IPS DF 6.9 (cell line): ENCODE measurements at places on chromosomes 6 and 20.
A peak's percentile ranks its signal among the peaks of the same experiment; 100 is the strongest.

DNA sequence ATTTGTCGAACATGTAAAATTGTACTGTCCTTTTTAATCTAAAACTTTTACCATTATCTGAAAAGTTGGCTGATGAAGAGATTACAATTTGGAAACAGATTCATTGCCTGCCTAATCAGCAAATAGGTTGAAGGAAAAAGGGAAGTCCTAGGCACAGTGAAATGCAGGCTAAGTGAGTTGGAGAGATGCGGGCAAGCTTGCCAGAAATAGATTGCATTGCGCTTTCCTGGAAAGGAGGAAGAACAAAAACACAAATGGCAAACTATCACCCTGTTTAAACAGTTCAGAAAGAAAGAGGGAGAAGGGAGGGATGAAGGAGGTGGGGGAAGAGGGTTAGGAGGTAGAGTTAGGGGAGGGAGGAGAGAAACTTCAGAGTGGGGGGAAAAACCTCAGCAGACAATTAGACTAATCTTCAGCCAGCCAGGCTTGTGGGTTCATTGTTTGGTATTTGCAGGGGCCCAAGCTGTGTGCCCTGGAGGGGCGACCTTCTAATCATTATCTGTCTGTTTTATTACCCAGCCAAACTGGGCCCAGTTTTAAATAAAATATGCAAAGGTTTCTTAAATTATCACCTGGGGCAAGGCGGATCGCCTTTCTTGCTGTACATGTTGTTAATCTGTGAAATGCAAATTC, 465.2 kb downstream of the TFAP2B start:
- no peak for DNase-seq

DNA sequence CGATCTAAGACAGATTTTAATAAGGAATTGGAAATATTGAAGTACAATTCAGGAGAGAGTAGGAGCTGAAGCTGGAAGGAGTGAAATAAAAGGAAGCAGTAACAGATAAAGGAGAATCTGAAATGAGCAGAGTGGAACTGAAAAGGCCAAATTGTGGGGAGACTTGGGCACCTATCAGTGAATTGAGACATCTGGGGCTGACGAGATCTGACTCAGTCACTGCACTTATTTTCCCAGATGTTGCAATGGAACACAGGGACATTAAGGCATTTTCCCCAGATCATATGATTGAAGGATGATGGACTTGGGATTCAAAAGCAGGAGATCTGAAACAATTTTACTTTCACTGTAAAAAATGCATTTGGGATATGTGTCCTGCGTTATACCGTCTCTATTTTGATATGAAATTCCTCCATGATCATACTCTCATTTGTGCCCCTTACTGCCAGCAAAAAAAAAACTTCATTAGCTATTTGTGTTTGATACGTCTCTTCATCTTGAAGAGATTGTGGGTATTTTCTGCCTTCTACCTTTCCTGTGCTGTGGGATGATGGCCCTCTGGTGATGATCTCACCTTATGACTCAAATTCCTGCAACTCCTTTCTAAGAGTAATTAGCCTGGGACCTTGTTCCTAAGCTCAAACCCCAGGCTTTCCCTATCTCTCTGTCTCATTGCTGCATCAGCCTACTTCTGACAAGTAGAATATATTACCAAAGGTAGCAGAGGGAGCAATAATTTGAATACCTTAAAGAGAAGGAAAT, 278.5 kb upstream of the MAN1A1 start:
- DNase-seq = no peak

DNA sequence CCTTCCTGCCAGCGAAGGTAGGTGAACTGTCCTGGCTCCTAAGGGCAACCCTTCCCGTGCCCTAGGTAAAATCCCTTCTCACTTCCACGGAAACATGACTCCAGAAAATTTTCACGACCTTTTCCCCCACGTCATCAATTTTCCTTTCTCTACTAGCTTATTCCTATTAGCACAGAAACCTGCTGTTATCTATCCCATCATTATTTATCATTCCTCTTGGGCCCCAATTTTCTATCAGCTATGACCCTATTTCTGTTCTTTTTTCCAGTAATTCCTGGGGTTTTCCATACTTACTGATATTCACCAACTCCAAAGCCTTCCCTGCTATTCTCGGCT, 23.8 kb upstream of the GCM1 start:
- DNase-seq = no peak

GRCh38 chr6:158067436-158068015, 85.9 kb downstream of the SYNJ2 start:
- no peak for DNase-seq

GRCh38 chr20:58235010-58235409, 6.6 kb upstream of the ANKRD60 start:
- no peak for DNase-seq

GRCh38 chr6:3835055-3835731, 14.0 kb upstream of the FAM50B start:
- DNase-seq = no peak

DNA sequence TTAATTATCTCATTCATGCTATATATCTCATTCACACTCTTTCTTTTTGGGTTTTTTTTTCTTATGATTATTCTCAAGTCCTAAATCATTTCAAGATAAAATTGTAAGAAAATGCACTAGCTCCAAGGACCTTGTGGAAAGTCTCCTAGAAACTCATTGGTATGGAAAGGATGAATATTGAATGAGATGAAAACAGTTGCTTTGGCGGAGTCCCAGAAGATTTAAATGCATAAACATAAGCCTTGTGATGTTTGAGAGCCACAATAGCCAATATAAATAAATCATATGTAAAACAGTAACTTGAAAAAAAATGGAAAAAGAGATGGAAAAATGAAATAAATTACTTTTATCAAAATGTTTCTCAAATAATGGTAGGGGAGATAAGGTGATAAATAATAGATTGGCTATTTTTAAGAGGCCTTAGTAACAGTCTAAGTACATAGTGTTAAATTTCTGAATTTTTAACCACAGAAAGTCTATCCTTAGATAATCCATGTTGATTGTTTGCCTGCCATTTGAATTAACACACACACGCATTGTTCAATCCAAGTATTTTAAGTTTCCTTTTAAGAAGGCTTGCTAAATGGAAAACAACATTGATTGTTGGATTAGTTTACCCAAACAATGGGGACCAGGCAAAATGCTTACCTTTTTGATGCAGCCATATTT, 81.1 kb upstream of the CD2AP start:
- DNase-seq = no peak

DNA sequence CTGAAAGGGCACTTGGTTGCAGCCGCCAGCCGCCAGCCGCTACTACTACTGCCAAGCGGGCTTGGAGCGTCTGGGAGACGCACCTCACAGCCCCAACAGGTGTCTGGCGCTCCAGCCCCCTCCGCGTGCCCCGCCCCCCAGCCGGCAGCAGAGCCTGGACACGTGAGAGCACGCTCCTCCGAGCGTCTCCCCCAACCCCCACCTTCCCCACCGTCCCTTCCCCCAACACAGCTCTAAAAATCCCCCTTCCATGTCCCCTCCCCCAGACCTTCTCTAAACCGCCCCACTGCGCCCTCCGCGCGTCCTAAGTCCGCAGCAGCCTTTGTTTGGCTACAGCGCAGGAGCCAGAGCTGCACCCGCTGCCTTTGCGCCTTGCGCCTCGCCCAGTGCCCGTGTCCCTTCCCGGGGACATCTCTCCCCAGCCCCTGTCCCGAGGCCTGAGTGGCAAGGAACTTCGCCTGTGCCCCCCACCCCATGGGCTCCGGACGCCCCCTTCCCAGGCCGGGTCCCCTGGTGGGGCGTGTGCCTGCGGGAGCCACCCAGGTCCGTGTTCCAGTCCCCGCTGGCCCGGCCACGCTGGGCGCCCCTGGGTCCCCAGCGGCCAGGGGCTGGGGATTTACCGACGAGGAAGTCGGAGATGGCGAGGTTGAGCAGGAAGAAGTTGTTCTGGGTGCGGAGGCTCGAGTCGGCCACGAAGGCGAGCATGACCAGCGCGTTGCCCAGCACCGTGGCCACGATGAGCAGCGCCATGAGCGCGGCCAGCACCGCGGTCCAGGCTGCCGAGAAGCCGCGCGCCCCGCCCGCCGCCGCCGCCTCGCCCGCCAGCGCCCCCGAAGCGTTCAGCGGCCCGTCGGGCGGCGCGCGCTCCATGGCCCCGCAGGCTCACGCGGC, 732 bp downstream of the HRH3 start:
- DNase-seq = no peak

DNA sequence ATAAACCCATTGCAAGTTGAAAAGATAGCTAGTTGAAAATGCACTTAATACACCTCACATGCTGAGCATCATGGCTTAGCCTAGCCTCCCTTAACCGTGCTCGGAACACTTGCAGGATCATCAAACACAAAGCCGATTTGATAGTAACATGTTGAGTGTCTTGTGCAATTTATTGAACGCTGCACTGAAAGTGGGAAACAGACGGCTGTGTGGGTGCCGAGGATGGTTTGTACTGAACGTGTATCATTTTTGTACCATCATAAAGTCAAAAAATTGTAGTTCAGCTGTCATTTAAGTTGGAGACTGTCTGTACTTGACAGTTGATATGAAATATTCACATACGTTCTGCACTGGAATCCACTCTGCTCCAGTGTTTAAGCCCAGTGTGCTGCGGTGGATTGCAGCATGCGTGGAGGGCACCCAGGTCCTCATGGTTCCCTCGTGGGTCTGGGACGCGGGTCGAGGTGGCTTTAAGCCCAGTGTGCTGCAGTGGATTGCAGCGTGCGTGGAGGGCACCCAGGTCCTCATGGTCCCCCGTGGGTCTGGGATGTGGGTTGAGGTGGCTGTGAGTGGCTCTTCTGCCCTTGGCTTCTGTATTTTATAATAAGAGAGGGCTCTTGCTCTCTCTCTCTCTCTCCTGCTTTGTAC, 77.0 kb downstream of the CDH4 start:
- no peak for DNase-seq

GRCh38 chr6:28985462-28986164, 19.5 kb downstream of the ZNF311 start:
- peak; percentile 96 for DNase-seq

DNA sequence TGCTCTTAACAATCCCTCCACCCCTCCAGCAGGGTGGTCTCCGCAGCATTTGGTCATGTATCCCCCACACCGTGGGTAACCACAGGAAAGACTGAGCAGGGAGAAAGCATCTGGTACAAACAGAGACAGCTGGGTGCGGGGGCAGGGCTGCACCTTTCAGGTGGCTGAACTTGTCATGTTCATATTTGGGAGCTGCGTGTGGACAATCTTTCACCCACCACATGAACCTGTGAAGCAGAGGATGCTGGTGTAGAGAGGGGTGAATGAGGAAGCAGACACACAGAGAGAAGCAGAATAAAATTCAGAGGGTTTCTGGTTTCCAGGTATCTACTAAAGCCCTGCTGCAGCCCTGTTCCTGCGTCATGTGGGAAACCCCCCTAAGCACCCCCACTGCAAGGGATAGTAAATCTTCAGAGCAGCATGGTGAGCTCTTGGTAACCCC, 8.9 kb downstream of the GFOD1 start:
- no peak for DNase-seq

DNA sequence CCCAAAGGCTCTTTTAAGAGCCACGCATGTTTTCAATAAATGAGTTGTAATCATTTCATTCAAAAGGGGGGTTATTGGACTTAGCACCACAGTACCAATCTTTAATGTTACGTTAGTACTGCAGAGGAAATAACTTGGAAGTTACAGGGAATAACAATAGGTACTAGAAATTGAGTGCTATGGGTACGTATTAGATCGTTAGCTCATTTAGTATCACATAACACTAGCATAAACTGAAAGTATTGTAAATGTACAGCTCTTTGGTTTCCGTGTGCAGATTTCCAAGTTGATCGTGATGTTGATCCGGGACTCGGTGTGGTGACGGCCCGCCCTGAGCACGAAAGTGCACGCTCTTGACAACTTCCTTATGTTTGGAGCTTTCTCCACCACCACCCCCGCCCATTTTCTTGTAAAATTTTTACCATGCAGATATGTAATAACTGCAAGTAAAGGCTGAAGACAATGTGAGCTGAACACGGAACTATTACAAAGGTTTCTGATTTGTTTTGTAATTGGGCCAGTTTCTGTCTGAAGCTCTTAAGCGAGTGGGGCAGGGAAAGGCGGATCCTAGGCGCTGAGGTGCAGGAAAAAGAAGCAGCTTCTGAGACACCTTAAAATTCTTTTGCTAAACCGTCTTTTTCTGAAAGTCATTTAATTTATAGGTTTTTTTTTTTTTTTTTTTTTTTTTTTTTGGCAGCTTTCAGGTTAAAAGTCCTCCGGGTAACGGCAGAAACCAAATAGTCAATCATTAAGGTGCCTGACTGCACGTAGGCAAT, 71.5 kb downstream of the HFE start:
- DNase-seq = no peak

GRCh38 chr6:106974999-106975737, 639 bp upstream of the CD24 start:
- no peak for DNase-seq

- no peak for DNase-seq
Measured at GRCh38 chr6:159821122-159821521, 21.0 kb downstream of the PNLDC1 start.

DNA sequence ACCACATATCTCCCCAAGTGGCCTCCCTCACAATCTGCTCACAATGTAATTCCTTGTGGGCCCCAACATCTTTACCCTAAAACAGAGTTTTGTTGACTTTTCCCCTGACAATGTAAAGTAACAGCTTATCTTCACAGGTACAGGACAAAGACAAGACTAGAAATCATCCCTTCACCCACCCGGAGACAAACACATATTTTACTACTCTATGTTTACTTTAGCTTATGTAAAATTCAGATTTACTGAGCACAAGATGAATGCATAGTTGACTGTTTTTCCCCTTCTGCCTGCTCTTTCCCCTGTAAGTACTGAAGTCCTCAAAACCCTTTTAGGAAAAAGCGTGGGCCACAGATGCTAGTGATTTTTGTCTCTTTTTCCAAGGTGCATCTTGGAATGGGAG, 61.0 kb downstream of the RPP21 start:
- DNase-seq = no peak

GRCh38 chr20:49854190-49854875, 41.7 kb downstream of the SLC9A8 start:
- DNase-seq = no peak

GRCh38 chr20:44642203-44643153, 9.0 kb downstream of the ADA start:
- DNase-seq = no peak

DNA sequence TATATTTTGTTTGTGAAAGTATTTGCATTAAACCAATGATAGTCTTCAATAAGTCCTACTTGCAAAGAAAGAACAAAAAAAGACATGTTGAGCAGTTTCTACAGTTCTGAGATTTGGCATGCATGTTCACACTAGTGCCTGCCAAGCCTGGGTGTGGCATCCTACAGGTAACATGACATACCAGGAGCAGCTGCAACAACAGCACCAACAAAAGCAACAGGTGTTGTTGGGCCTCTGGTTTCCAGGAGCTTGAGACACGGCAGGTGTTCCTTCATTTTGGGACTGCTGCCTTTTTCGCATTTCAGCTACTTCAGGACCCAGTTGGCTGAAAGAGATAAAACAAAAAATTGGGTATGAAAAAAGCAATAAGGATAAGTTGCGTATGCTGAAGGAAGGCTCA, 41.2 kb upstream of the MTRF1L start:
- DNase-seq = no peak

- DNase-seq = no peak
Measured at GRCh38 chr6:11650711-11651110, 113.2 kb downstream of the TMEM170B start.

DNA sequence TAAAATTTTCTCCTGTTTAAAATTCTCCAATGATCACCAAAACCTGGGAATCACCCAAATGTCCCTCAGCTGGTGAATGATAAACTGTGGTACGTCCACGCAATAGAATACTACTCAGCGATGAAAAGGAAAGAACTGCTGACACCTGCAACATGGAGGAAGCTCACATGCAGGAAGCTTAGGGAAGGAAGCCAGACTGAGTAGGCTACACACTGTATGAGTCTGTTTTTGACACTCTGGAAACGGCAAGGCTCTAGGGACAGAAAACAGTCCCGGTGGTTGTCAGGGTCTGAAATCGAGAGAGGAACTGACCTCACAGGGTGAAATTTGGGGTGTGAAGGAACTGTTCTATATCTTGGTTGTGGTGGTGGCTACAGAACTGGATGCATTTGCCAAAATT, 25.2 kb upstream of the TLDC2 start:
- no peak for DNase-seq
